Activated naive CD4-positive, alpha-beta T cell treated with anti-CD3 and anti-CD28 coated beads, Interleukin-2, amount 50 U/mL, for 72 hours (primary cell): ENCODE measurements at places on chromosomes 16 and 17.

- DNase-seq = no peak
These were observed 4.6 kb upstream of the EMP2 start for GRCh38 chr16:10584981-10585438.

DNA sequence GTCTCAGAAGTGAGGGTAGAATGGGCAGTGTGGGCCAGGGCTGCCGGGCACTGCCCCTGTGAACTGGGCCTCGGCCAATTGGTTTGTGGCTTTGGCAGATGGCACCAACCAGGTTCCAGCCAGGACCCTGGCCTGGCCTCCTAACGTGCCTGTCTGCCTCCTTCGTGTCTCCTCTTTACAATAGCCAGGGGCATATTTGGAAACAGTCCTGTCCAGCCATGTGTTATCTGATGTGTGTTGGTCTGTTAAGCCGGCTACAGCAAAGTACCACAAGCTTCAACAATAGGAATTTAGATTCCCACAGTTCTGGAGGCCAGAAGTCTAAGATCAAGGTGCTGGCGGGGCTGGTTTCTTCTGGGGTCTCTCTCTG lies 14.6 kb downstream of the CRISPLD2 start:
- DNase-seq = no peak

- no peak for DNase-seq
These were observed 23.1 kb downstream of the CREBBP start for GRCh38 chr16:3857189-3858043.

GRCh38 chr17:70829876-70830275 lies 660.5 kb downstream of the KCNJ2 start:
- DNase-seq = no peak

DNA sequence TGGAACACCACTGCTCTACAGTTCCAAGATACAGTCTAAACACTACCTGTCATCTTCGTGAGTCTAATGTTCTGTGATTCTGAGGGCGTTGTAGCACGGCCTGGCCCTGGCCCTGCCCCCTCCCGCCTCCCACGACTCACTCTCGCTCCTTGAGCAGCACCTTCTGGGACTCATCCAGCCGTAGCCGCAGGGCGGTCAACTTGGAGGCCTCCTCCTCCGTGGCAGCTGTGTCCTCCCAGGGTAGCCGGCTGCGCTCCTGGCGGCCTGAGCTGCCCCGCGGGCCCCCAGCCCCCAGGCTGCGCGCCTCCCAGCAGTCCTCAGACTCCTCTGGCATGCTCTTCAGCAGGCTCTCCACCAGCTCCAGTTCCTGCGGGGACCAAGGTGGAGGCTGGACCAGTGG lies 10.6 kb downstream of the CCDC102A start:
- DNase-seq = no peak

- no peak for DNase-seq
These were observed 11.4 kb upstream of the ITGAM start for GRCh38 chr16:31248344-31248743.

- no peak for DNase-seq
These were observed 2.0 kb upstream of the YPEL2 start for GRCh38 chr17:59329176-59330052.

DNA sequence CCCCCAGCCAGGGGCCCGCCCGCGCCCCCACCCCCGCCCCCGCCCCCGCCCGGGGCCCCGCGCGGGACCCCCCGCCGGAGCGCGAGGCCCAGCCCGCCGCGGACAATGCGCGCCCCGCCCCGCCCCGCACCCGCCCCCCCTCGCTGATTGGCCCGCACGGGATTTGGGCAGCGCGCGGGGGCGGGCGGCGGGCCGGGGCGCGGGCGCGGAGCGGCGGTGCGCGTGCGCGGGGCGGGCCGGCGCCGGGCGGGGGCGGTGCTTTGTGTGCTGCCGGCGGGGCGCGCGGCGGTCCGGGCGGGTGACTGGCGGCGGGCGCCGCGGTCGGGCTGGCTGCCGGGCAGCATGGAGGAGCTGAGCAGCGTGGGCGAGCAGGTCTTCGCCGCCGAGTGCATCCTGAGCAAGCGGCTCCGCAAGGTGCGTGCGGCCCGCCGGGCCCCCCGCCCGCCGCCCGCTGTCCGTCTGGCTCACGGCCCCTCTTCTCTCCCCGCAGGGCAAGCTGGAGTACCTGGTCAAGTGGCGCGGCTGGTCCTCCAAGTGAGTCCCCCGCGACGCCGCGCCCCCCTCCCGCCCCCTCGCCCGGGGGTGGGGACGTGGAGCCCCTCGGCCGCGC lies at the start of gene CBX2:
Gene CBX2 (plus strand): TSS at position 255 of the 610 bp plus-strand sequence. CDS start 88 bp downstream, at position 343.
- DNase-seq = peak; percentile 89

DNA sequence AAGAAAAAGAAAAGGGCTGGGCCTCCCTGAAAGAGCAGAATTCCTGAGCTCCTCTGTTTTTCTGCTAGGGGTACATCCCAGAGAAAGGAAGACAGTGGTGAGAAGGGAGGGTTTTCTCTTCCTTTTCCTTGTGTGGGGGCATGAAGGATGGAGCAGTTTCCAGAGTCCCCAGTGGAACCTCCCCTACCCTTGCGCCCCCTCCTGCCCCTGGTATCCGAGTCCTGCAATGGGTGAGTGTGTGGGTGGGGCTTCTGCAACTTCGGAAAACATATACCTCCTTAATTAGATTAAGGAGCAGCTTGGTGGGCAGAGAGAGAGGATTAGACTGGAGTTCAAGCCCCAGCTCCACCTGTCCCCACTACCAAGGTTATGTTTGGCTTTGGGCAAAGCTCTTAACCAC lies 5.4 kb upstream of the GIP start:
- DNase-seq = no peak

- DNase-seq = no peak
These were observed 95.8 kb upstream of the CRHR1 start for GRCh38 chr17:45688353-45688752.

GRCh38 chr16:35182043-35182677 lies 1722.7 kb downstream of the TP53TG3F start:
- DNase-seq = no peak

DNA sequence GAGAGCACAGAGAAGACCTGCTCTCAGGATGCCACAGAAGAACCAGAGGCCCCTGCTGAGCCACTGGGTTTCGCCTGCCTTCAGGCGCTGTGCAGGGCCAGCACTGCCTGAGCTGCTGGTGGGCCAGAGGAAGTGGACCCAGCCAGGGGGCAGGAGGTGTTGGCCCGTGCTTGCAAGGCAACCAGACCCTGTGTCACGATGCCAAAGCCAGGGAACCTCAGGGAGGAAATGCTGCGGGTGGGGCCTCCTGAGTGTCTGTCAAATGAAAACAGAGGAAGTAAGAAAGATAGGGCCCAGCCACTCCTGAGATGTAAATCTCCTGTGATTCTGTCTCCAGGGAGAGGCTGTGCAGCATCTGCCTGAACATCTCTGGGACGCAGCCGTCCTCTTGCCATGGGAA lies 58.1 kb upstream of the ADORA2B start:
- no peak for DNase-seq

DNA sequence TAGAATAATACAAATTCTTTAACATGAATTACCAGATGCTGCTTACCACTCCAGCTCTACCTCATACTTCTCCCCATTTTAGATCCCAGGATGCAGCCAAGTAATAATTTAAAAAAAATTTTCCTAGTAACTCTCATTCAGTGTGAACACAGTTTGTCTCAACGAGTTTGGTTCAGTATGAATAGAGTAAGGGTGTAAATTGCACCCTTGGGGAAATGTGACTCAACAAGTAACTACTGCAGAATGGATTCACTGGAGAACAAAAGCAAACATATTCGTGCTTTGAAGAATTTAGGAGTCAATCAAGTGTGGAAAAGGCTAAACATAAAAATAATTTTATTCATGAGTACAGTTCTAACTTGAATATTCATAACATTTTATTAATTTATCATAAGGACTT lies 23.0 kb downstream of the KCNJ16 start:
- no peak for DNase-seq

DNA sequence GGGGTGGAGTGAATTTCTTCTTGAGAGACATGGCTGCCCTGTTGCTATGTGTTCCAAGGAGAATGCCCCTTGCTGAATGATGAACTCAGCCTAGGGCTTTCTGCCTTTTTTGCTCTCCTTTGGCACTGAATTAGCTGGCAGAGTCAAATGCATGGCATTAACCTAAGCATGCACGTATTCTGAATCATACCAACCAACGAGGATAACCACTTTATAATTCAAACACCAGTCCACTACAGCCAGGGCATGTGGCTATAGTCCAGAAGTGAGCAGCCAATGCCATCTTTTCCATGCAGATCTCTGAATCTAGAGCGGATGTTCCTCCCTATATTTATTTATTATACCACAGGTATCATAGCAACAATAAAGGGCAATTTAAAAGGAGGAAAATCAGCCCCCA lies 15.7 kb downstream of the TMIGD1 start:
- DNase-seq = no peak

GRCh38 chr17:55430541-55431288 lies 9.1 kb upstream of the MMD start:
- no peak for DNase-seq

DNA sequence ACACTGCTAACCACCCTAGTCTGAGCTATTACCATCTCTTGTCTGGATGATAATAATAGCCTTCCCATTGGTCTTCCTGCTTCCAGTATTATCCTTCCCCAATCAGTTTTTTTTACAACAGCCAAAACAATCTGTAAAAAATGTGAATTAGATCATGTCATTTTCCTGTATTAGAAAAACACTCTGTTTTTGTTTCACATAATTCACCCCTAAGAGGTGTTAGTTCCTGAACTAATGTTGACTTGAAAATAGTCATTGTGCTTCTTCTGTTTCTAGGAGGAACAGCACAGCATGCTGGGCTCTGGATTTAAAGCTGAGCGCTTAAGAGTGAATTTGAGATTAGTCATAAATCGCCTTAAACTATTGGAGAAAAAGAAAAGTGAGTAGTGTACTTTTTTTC lies 20.0 kb downstream of the IST1 start:
- no peak for DNase-seq

DNA sequence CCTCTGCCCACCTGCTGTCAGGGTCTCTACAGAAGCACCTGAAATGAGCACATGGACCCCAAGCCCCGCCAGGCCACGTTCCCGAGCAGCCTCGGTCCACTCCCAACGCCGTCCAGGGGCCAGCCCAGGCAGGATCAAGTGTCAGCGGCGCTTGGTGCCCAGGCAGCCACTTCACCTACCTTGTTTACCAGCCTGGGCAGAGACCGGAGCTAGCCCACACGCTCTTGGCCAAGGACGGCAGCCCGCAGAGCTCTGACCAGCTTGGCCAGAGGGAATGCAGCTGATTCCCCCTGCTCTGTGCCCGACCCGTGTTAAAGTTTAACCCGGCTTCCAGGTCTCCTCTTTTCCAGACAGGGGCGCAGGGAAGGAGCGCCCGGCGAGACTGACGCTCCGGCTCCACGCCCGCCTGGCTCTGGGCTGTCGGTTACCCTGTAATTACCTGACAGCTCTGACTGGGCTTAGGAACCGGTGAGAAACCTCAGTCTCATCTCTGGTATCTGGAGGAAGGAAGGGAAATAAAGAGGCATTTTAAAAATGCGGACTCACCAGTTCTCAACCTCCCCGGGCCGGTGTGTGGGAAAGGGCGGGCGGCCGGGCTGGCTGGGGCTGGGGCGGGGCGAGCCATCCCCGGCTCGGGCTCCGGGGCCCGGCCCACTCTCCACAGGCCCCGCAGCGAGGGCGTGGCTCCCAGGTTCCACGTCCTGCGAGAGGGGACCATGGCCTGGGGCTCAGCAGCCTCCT lies 4.6 kb downstream of the KIFC3 start:
- DNase-seq = no peak

DNA sequence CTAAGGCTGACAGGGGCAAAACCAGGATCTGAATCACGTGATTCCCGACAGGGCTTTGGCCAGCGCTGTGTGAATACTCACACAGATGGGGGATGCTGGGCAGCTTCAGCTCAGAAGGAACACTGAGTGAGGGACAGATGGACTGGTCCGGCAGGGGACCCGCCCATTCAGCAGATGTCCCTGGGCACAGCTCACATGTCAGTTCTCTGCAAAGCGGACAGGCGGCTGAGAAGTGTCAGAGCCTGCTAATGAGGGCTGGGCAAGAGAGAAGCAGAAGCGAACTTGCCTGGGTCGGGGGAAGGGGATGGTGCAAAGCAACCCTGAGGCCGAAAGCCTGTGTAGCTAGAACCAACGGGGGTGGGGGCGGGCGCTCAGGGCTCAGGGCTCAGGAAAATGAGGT lies 11.9 kb upstream of the GLIS2 start:
- no peak for DNase-seq

GRCh38 chr17:28585851-28586250 lies 9.2 kb upstream of the ALDOC start:
- DNase-seq = no peak

DNA sequence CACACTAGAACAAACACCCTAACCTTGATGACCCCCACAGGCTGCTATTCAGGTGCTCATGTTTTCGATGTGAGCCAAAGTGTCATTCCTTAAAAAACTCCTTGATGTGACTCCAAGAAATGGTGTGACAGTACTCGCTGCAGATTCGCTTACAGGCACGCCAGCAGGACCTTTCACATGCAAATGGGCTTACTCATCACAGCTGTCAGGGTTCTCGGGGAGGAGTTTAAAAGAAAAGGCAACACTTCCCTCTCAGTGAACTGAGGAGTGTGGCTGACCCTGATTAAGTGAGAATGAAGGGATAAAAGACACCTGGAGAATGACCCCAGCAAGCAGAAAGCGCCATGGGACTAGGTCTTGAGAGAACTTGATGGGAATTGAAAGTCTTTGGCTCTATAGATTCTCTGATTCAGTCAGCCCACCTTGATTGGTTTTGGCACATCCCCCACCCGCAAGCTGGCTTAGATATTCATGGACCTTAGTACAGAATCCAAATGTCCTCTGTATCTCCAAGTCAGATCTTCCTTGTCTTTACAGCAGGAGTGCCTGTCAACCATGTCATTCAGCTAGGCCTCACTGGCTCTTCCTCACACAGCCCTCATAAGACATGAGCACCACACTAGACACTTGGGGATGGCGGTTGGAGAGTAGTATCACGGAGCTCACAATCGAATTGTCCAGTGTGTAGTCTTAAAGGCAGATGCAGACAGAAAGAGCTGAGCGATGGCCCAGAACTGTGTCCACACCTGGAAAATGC lies 82.6 kb downstream of the HIC1 start:
- DNase-seq = no peak

DNA sequence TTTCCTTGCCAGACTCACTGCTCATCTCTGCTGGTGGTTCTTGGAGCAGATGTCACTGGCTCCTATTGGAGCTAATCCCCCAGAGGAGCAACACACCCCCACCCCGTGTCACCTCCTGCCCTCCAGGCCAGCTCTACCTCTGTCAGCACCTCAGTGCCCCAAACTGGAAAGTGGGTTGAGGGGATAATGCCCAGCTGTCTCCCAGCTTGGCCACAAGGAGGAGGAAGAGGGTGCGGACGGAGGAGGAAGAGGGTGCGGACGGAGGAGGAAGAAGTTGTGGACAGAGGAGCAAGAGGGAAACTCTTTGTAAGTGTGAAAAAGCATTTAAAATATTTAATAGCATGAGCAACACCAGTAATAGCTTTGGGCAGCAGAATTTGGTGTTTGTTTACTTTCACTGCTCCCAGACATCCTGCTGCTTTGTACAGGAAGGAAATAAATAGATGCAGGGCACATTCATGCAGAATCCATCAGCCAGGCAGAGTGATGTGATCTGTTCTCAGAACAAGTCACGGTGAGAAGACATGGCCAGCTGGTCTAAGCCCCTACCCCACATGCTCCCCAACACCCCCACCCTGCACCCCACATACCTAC lies 82.5 kb downstream of the C17orf67 start:
- DNase-seq = no peak

- no peak for DNase-seq
These were observed 39.0 kb downstream of the DNAH17 start for GRCh38 chr17:78538033-78538776.
